GM06990 (cell line): ENCODE measurements at places on chromosomes 5 and 9.

GRCh38 chr9:77455312-77455927 lies 192.7 kb downstream of the GNA14 start:
- no peak for DNase-seq

- DNase-seq = no peak
Observed at GRCh38 chr9:76638001-76638400, 126.2 kb upstream of the PCA3 start.

DNA sequence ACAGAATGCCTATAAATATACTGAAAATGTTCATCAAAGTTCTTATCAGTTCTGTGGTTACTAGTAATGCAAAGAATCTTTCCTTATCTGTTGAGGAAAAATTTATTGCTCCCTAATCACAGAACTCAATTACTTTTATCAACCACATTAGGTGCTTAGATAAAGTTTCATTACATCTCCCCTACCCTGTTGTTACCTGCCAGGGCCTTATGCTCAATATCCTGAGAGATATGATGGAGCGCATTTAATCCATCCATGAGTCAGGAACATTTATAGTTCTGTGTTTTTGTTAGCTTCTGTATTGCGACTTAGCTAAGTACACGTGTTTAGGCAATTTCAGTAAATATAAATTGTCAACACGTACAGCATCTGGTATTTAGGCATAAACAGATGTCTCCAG lies 164.3 kb upstream of the ST8SIA4 start:
- DNase-seq = no peak

- no peak for DNase-seq
Observed at GRCh38 chr5:115941051-115941675, 21.1 kb upstream of the LVRN start.

DNA sequence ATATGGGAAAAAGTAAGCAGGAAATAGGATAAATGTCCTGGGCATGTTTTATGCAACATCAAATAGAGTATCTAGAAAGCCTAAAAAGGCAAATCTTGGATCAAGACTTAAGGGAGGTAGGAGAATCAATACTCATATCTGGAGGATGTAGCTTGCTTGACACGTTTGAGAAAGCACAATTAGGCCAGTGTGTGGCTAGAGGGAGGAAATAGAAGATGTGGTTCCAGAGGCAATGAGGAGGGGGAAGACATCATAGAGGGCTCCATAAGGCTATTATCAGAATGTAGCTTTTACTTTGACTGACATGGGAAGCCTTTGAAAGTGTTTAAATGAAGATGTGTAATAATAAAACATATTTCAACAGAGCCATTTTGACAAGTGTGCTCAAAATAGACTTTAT lies 200.7 kb upstream of the CDH12 start:
- DNase-seq = no peak
